ENCODE measurements at places on chromosomes 11 and 22. TPM values are rescaled to one million over a fixed set of nuclear protein-coding genes. Genes with fewer than 3 reads are reported as not detected.

CSNK2A3 gene
- 2.1 TPM for total RNA-seq

TUT1 gene
- total RNA-seq, result 30.4 TPM

ATXN10 gene
- 193 TPM for total RNA-seq

INS gene
- total RNA-seq, result not detected

TRIM6 gene
- 13.5 TPM for total RNA-seq

LMO2 gene
- 14.0 TPM for total RNA-seq

IFITM2 gene
- 408 TPM for total RNA-seq

CALCB gene
- 0.18 TPM for total RNA-seq
